ENCODE measurements at places on chromosomes 12 and 14.
A peak's percentile ranks its signal among the peaks of the same experiment; 100 is the strongest.

GRCh38 chr12:81683881-81684280 is 75.3 kb downstream of the PPFIA2 start:
- no peaks in the 10 kb centered on the region for H3K36me3 ChIP-seq
- no peak for DNase-seq
- no peaks in the 10 kb centered on the region for H3K4me1 ChIP-seq
- H3K4me3 ChIP-seq = no peak overlapping the region
- H3K27me3 ChIP-seq = no peaks in the 10 kb centered on the region
- H3K27ac ChIP-seq = no peak overlapping the region

GRCh38 chr12:78636231-78636855 is 228.2 kb upstream of the SYT1 start:
- H3K4me1 ChIP-seq = no peaks in the 10 kb centered on the region
- H3K4me3 ChIP-seq = no peak overlapping the region
- H3K36me3 ChIP-seq = no peaks in the 10 kb centered on the region

GRCh38 chr12:21818627-21819026 is 44.1 kb upstream of the KCNJ8 start:
- no peaks in the 10 kb centered on the region for H3K36me3 ChIP-seq
- no peaks in the 10 kb centered on the region for H3K27me3 ChIP-seq
- no peak for DNase-seq

- H3K27me3 ChIP-seq = no peaks in the 10 kb centered on the region
- no peak for DNase-seq
- no peaks in the 10 kb centered on the region for H3K36me3 ChIP-seq
- no peaks in the 10 kb centered on the region for H3K4me1 ChIP-seq
- no peak overlapping the region for H3K27ac ChIP-seq
- no peak overlapping the region for H3K4me3 ChIP-seq
Observed at GRCh38 chr14:84929086-84929485, 600.9 kb upstream of the FLRT2 start.

DNA sequence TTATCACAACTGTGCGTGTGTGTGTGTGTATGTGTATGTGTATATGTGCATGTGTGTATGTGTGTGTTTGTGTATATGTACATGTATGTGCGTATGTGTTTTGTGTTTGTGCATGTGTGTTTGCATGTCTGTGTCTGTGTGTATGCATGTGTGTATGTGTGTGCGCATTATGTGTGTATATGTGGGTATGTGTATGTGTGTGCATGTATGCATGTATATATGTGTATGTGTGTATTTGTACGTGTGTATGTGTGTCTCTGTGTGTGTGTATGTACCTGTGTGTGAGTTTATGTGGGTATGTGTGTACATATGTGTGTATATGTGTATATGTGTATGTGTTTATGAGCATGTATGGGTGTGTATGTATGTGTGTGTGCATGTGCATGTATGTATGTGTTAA is 37.6 kb upstream of the PIWIL1 start:
- DNase-seq = no peak
- H3K4me3 ChIP-seq = no peak overlapping the region
- no peak overlapping the region for H3K27ac ChIP-seq
- no peaks in the 10 kb centered on the region for H3K4me1 ChIP-seq
- H3K36me3 ChIP-seq = no peaks in the 10 kb centered on the region

DNA sequence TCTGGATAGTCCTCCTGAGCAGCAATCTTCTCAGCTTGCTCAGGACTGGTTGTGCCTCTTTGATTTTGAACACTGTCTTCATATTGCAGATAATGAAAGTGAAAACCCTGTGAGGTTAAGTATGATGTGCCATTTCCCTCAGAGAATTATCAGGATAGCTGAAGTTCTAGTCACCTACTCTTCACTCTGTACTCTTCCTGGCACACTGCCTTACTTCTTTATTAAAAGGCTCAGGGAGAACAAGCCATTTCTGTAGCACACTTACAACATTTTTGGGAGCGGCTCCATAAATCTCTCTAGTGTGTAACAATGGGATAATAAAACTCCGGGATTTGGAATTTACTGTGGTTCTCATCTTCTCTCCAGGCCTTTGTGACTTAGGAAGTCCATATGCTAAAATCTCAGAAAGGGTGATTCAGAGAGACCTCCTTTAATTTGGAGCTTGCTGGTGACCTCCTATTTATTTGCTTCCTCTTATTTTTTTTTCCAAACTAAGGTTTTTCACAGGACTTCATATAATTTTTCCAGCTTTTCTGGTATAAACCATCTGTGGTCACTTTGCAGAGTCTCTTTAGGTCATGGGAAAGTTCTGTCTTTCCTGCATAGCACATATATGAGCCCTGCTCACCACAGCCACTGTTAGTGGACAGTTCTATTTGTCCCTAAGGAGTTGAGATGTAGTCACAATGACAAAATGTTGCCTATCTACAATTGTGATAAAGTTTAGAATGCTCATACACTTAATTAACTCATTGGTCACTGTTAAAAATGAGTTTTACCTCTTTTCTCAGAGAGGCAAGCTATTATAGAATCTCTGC is 53.5 kb upstream of the LDHB start:
- no peaks in the 10 kb centered on the region for H3K36me3 ChIP-seq
- no peak for DNase-seq
- no peak overlapping the region for H3K27ac ChIP-seq
- no peak overlapping the region for H3K4me3 ChIP-seq
- H3K27me3 ChIP-seq = no peaks in the 10 kb centered on the region

- DNase-seq = no peak
- H3K4me3 ChIP-seq = no peak overlapping the region
- no peaks in the 10 kb centered on the region for H3K4me1 ChIP-seq
- no peaks in the 10 kb centered on the region for H3K36me3 ChIP-seq
- no peak overlapping the region for H3K27ac ChIP-seq
- H3K27me3 ChIP-seq = no peaks in the 10 kb centered on the region
Observed at GRCh38 chr14:33369972-33370371, 431.3 kb downstream of the NPAS3 start.

- no peak overlapping the region for H3K4me3 ChIP-seq
- DNase-seq = no peak
- no peak overlapping the region for H3K27ac ChIP-seq
Observed at GRCh38 chr12:91983935-91984334, 161.7 kb downstream of the BTG1 start.

- no peaks in the 10 kb centered on the region for H3K27me3 ChIP-seq
- no peaks in the 10 kb centered on the region for H3K4me1 ChIP-seq
- H3K4me3 ChIP-seq = no peak overlapping the region
- DNase-seq = no peak
- no peaks in the 10 kb centered on the region for H3K36me3 ChIP-seq
Observed at GRCh38 chr12:61098031-61098580, 1162.1 kb upstream of the USP15 start.

GRCh38 chr12:12017798-12018197 is 52.9 kb upstream of the BCL2L14 start:
- H3K4me3 ChIP-seq = no peak overlapping the region
- no peak overlapping the region for H3K27ac ChIP-seq
- H3K27me3 ChIP-seq = no peaks in the 10 kb centered on the region
- no peaks in the 10 kb centered on the region for H3K36me3 ChIP-seq
- H3K4me1 ChIP-seq = no peaks in the 10 kb centered on the region
- DNase-seq = no peak

- no peak overlapping the region for H3K27ac ChIP-seq
- H3K4me3 ChIP-seq = no peak overlapping the region
- H3K36me3 ChIP-seq = no peaks in the 10 kb centered on the region
- no peaks in the 10 kb centered on the region for H3K4me1 ChIP-seq
Observed at GRCh38 chr12:66199831-66200509, 11.0 kb downstream of the IRAK3 start.

DNA sequence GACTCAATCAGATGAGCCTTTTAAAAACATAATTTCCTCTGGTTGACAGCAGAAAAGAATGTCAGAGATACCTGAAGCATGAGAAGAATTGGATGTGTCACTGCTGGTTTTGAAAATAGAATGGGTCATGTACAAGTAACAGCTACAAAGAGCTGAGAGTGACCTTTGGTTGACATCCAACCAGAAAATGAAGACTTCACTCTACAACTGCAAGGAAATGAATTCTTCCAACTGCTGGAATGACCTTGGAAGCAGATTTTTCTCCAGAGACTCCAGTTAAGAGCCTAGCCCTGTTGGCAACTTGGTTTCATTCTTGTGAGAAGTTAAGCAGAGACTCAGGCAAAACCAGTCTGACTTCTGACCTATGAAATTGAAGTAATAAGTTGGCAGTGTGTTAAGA is 505.9 kb downstream of the SLC16A7 start:
- H3K4me1 ChIP-seq = no peaks in the 10 kb centered on the region
- H3K27ac ChIP-seq = no peak overlapping the region
- H3K4me3 ChIP-seq = no peak overlapping the region
- no peak for DNase-seq

GRCh38 chr12:3200032-3200617 is 122.9 kb downstream of the TSPAN9 start:
- H3K4me3 ChIP-seq = peak overlapping the region; percentile 14
- H3K27me3 ChIP-seq = no peaks in the 10 kb centered on the region
- DNase-seq = peak; percentile 52
- H3K4me1 ChIP-seq = no peaks in the 10 kb centered on the region
- no peaks in the 10 kb centered on the region for H3K36me3 ChIP-seq

- H3K27ac ChIP-seq = peak overlapping the region; percentile 42
- no peaks in the 10 kb centered on the region for H3K27me3 ChIP-seq
- H3K4me3 ChIP-seq = peak overlapping the region; percentile 100
- H3K36me3 ChIP-seq = no peaks in the 10 kb centered on the region
- H3K4me1 ChIP-seq = peaks cover 11% of the 10 kb centered on the region
- DNase-seq = no peak
Observed at GRCh38 chr12:121352682-121353018, 439 bp upstream of the ANAPC5 start.

DNA sequence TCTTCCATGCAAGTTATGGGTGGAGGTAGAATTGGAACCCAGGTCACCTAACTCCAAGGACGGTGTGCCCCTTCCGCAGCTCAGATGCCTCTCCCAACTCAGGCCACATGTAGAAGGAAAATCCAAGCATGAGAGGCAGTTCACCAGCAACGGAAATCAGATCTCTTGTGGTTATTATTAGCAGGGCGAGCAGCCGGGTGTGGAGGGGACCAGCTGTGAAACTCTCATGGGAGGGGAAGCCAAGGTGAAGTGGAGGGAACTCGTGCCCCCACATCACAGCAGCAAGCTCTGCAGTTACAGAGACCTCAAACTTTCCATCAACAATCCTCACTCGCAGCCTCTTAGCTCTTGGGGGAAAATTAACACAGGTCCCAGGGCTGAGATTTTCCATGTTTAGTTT is 79.7 kb downstream of the KSR2 start:
- no peak for DNase-seq
- no peak overlapping the region for H3K27ac ChIP-seq
- H3K4me3 ChIP-seq = no peak overlapping the region
- no peaks in the 10 kb centered on the region for H3K27me3 ChIP-seq
- no peaks in the 10 kb centered on the region for H3K36me3 ChIP-seq

DNA sequence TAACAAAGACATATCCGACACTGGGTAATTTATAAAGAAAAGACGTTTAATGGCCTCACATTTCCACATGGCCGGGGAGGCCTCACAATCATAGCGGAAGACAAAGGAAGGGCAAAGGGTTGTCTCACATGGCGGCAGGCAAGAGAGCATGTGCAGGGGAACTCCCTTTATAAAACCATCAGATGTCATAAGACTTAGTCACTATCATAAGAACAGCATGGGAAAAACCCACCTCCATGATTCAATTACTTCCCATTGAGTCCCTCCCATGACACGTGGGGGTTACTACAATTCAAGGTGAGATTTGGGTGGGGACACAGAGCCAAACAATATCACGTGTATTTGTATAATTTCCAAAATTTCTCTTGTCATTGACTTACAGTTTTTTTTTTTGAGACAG is 5.5 kb upstream of the LMNTD1 start:
- no peak overlapping the region for H3K27ac ChIP-seq
- H3K4me1 ChIP-seq = peaks cover 3% of the 10 kb centered on the region
- H3K36me3 ChIP-seq = no peaks in the 10 kb centered on the region

- no peaks in the 10 kb centered on the region for H3K27me3 ChIP-seq
- H3K27ac ChIP-seq = no peak overlapping the region
- H3K36me3 ChIP-seq = no peaks in the 10 kb centered on the region
- no peak for DNase-seq
- no peak overlapping the region for H3K4me3 ChIP-seq
Observed at GRCh38 chr12:13222076-13222475, 25.6 kb downstream of the EMP1 start.

- peak overlapping the region; percentile 22 for H3K27ac ChIP-seq
- H3K27me3 ChIP-seq = no peaks in the 10 kb centered on the region
- no peak for DNase-seq
- peaks cover 17% of the 10 kb centered on the region for H3K4me1 ChIP-seq
Observed at GRCh38 chr12:57145460-57146059, 1.9 kb downstream of the LRP1-AS start.

DNA sequence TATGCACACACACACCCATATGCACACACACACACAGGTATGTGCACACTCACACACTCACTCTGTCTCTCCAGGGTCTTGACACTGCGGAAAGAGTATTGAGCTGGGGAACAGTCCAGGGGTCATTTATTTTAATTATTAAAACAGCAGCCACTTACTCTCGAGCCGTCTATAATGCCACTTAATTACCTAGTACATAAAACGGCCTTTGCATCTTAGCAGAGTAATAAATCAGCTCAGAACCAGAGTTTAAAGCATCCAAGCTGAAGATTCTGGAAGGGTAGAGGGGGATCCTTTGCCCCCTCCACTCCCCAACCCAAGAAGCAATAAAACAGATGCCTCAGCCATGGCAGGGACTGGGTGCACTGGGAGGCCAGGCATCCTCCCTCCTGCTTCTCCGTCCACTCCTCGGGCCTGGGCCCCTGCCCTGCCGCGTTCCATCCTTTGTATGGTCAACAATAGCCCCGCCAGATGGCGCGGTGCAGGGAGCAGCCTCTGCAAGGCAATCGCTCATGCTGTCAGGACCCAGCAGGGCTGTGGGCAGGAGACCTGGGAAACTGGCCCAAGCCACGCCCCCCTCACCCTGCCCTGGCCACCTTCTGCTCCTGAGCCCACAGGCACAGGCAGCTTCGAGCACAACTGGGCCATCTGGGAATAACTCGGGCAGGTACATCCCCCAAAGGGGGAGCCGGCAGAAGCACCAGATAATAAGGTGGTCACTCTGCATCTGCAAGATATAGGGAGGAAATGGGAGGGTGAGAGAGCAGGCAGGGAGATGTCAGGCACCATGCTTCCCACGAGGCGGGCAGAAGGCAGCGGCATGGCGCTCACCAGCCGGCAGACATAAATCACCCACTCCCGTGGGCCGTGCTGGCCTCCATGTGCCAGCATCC is 40.9 kb downstream of the CCDC85C start:
- H3K36me3 ChIP-seq = no peaks in the 10 kb centered on the region
- peak; percentile 69 for DNase-seq
- H3K4me1 ChIP-seq = peaks cover 40% of the 10 kb centered on the region
- no peak overlapping the region for H3K4me3 ChIP-seq
- H3K27me3 ChIP-seq = no peaks in the 10 kb centered on the region

DNA sequence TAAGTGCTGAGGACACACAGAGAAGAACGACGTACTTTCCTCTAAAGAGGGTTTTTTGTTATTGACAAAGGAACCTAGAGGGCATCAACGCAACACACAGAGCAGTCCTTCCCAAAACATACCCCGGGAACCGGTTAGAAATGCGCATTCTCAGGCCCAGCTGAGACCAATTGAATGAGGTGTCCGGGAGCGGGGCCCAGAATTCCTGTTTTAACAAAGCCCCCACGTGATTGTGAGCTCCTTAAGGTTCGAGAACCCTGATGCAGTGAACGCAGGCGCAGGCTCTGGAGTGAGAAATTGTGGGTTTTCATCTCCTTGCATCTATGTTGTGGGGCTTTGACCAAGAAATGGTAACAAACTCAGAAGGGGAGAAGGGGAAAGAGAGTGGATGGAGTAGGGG is 51.0 kb upstream of the TBX3 start:
- no peaks in the 10 kb centered on the region for H3K36me3 ChIP-seq

Measured in liver (tissue), 10 donors.